Activated CD8-positive, alpha-beta T cell treated with anti-CD3 and anti-CD28 coated beads for 36 hours (primary cell): ENCODE measurements at places on chromosomes 16 and 17.

- no peak overlapping the region for H3K4me3 ChIP-seq
- H3K4me1 ChIP-seq: no peaks in the 10 kb centered on the region
- H3K36me3 ChIP-seq: no peaks in the 10 kb centered on the region
- no peak overlapping the region for H3K27ac ChIP-seq
- DNase-seq: no peak
These were observed 34.1 kb upstream of the ELAC2 start for GRCh38 chr17:13051915-13052314.

DNA sequence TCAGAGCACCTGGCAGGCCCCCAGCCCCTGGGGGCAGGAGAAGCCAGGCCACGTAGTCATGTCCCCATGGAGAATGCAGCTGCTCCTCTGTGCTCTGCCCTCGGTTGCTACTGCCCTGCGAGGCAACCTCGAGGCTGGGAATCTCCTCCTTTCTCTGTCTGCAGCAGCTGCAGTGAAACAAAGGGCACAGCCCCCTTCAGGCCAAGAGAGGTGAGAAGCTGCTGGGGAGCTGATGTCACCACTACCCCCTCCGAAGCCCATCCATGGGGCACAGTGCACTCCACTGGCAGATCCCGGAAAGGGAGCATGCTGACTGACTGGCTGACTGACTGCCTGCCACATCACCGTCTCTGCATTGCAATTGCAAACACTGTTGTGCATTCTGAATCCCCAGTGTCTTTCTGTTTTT, 103.7 kb downstream of the GRIN2A start:
- no peaks in the 10 kb centered on the region for H3K4me1 ChIP-seq
- no peak overlapping the region for H3K27ac ChIP-seq
- no peak overlapping the region for H3K4me3 ChIP-seq
- no peaks in the 10 kb centered on the region for H3K36me3 ChIP-seq

DNA sequence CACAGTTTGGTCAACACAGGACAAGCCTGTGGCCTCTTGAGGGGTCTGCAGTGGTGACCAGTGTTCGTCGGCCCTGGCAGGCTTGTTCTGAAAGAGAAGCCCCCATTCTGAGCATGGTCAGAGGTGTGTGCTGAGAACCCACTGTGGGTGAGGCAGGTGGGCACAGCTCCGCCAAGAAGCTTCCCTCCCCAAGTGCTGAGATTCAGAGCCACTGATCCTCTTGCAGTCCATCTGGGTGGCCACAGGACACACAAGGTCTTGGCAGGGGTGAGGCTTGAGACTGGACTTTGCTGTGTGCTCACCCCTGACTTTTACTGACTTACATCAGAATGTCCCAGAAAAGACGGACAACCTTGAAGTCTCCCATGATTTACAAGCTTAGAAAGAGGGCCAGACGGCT, 18.7 kb downstream of the MPRIP start:
- no peak overlapping the region for H3K27ac ChIP-seq
- H3K36me3 ChIP-seq: no peaks in the 10 kb centered on the region

DNA sequence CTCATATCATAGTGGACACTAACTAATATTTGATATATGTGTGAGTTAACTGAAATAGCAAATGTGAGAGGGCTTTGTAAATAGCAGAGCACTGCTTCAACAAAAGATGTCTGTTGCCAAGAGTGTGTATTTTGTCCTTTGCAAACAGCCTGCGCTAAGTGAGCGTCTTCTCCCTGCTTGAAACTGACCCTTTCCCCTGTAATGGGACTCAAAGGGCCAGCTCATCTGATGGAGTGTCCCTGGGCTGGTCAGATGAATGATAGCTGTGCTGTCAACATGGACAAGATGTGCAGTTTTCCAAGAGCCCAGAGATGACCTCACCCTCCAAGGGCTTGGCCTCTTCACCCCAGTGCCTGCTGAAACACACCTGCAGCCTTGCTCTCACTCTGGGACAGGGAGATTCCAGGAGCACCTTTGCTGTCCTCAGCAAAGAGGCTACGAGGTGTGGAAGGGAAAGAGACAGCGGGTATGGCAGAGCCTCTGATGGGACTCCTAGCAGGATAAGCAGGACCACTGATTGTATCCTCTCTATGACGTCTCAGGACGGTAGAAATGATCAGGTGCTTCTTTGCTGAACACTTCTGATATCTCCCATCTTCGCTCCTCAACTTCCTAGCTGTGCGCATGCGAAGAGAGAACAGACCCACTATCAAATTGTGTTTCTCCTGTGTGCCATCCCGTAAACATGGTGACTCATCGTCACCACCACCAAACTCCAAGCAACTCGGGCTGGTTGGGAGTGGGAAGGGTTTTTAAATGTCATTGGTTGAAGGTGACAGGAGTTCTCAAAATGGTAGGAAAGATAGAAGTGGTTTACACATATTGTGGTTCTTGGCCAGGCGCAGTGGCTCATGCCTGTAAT, 35.8 kb upstream of the TBX2 start:
- no peak overlapping the region for H3K27ac ChIP-seq
- DNase-seq: no peak
- no peaks in the 10 kb centered on the region for H3K27me3 ChIP-seq
